ENCODE measurements at places on chromosomes 7 and 10.

DNA sequence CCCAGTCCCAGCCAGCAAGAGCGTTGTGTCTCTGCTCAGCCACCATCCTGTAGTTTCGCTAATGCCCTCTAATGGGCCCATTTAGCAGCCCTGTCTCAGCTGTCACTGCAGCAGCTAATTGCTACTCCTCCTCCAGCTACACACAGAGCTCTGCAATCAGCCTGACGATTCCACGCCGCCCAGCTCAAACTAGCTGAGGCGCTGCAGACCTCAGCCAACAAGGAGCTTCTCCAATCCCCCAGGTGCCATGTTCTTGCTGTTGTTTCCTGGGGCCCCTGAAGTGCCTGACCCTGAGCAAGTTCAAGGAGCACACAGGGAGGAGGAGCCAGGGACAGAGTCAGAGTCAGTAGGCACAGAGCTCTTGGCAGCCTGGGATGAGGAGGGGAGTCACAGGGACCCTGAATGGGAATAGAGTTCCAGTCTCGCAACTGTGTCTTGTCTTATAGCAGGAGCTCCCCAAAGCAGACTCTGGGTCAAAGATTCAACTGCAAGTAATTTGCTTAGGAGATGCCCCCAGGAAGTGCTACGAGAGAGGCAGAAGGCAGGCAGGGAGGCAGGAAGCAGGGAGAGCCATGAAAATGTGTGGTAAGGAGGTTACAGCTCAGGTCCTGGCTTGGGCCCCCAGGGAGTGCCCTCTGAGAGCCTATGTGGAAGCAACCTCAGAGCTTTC lies 135.8 kb upstream of the UNC5B start:
- no peak for DNase-seq

DNA sequence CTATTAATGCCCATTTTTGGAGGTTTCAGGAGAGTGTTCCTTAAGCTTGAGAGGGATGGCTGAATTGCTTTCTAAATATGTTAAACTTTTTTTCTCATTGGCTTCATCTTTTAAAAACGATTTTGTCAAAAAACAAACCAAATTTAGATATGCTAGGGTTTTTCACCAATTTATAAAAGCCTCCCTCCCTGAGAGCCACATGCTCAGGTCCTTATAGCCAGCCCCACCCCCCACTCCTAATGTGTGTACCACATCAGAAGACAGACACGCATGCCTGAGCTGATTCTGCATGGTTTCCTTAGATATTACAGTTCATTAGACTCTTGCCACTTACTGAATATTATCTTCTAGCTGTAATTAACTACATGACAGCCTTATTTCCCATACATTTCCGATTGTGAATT lies 2.0 kb downstream of the CUL1 start:
- DNase-seq = peak; percentile 19

- DNase-seq = peak; percentile 43
Measured at GRCh38 chr10:72276421-72277339, 3.0 kb downstream of the DDIT4 start.

GRCh38 chr10:12237265-12238220 lies 41.6 kb downstream of the CDC123 start:
- DNase-seq = no peak

DNA sequence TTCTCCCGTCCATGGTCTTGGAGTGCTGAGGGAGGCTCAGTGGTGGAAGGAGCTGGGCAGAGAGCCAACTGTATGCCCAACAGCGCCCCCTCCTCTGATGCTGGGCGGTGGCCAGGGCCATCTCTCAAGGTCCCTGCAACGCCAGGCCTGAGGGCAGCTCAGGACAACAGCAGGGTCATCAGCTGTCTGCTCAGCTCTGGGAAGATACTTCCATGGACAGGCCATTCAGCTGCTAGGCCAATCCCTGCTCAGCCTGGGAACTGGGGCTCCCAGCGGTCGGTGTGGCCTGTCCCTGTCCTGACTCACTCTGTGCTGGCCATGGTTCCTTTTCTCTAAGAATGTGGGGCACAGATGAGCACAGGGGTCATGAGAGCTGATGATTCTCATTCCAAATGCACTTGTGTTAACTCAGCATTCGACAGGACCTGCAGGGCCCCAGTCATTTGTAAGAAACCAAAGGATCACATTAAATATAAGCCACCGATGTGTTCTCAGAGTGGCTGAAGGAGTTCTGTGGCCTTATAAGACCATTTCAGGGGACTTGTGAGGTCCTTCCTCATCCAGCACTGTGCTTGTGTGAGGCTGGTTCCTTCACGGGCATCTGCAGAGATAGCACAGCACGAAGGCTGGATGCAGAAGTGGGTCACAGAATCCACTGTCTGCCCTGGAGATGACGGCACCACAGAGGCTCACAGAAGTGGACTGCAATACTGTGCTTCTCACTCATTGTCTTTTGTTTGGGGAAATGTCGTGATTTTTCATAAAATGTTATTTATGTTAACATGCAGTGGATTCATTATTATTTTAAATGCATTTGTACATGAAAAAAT lies 73.0 kb downstream of the ADCY1 start:
- no peak for DNase-seq

GRCh38 chr7:3495954-3496353 lies 194.9 kb downstream of the SDK1 start:
- no peak for DNase-seq

GRCh38 chr7:29202651-29203069 lies 8.1 kb downstream of the CHN2 start:
- peak; percentile 98 for DNase-seq

GRCh38 chr10:121865554-121865953 lies 62.3 kb downstream of the ATE1 start:
- DNase-seq = no peak

GRCh38 chr10:112950714-112951358 lies 789 bp downstream of the TCF7L2 start:
- peak; percentile 51 for DNase-seq

- DNase-seq = no peak
Measured at GRCh38 chr10:21311426-21311825, 214.1 kb downstream of the SKIDA1 start.

GRCh38 chr7:2629746-2630681 lies 1.8 kb upstream of the TTYH3 start:
- no peak for DNase-seq

DNA sequence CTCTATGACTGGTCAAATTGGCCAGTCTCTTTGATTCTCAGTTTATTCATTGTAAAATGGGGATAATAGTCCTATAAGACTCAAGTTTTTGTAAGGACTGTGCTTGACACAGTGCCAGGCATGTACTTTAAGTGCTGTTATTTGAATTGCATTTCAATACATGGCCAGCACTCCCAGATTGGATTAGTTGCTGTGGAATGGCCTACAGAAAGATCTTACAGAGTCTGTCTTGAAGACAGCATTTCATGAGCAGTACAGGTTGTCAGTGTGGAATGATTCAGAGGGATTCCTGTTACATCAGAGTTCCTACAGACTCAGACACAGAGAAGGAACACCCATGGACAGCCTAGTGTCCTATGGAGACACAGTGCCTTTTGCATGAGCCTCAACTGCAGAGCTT lies 238.1 kb upstream of the BMPER start:
- DNase-seq = no peak

- no peak for DNase-seq
Measured at GRCh38 chr10:115761166-115761565, 511.8 kb downstream of the GFRA1 start.

DNA sequence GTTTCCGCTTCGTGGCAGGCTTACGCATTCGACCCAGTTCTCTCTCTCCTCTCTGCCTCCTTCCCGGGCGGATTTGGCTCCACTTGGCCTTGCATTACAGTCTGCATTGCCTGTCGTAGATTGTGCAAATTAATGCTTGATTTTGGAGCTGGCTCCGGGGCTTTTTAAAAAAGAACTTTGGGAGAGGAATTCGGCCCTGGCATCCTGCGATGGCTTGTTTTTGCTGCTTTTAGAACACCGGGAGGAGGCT lies 767 bp downstream of the EIF4EBP2 start:
- peak; percentile 46 for DNase-seq

DNA sequence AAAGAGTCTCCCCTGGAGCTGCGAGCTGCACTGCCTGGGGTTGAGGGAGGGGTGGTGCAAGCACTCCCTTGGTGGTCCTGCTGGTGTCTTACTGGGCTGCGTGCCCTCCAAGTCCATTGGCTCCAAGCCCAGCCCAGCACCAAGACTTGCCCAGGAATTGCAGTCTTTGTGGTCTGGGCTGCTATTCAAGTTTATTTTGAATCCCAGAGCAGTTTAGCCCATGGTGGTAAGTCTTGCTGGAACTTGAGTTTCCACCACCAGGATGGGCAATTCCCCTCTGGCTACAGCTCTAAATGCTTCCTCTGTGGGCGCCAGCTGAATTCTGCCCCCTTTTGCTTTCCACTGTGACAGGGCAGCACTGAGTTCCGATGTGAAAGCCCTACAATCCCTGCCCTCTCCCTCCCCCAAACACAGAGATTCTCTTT lies 25.1 kb downstream of the GALNT11 start:
- no peak for DNase-seq
